Activated naive CD8-positive, alpha-beta T cell treated with anti-CD3 and anti-CD28 coated beads, Interleukin-2, amount 50 U/mL, for 24 hours (primary cell): ENCODE measurements at places on chromosomes 13 and 19.
A peak's percentile ranks its signal among the peaks of the same experiment; 100 is the strongest.

- H3K27ac ChIP-seq, result no peak overlapping the region
- peak overlapping the region; percentile 30 for H3K4me3 ChIP-seq
- H3K4me1 ChIP-seq, result peaks cover 29% of the 10 kb centered on the region
- no peaks in the 10 kb centered on the region for H3K27me3 ChIP-seq
- DNase-seq, result peak; percentile 80
- peaks cover 10% of the 10 kb centered on the region for H3K36me3 ChIP-seq
These were observed 2.0 kb upstream of the ARHGAP45 start for GRCh38 chr19:1064661-1065605.

DNA sequence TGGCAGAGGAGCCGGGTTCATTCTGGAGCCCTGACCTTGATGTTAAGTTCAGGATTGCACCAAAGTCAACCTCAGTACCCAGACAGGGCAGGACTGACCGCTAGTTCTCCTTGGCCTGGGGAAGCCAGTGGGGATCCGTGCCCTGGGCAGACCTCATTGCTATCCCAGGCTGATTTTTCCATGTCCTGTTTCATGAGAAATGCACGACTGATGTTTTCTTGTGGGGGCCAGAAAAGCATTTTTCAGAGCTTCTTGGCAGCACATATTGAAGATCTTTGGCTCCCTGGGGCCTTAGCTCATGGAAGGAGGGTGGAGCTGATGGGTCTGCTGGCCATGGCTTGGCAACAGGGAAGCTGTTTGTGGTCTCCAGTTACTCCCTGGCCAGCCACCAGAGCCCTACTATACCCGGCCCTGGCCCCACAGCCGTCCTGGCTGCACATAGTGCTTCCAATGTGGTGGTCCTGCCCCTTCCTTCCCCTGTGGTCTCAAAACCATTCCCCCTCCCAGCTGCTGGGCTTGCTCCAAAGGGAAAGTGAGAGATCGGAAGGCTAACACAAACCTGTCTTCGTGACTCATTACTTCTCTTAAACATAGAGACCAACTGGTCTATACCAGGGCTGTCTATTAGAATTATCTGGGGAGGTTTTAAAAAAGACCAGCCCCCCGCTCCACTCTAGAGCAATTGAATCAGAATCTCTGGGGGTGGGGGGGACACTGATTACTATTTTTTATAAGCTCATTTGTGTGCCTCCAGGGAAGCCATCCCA is 11.2 kb downstream of the IL17D start:
- H3K27me3 ChIP-seq, result peaks cover 4% of the 10 kb centered on the region
- no peak overlapping the region for H3K27ac ChIP-seq
- no peak for DNase-seq
- H3K4me3 ChIP-seq, result no peak overlapping the region
- no peaks in the 10 kb centered on the region for H3K36me3 ChIP-seq

GRCh38 chr13:29918845-29919244 is 68.4 kb upstream of the UBL3 start:
- no peak for DNase-seq
- no peak overlapping the region for H3K27ac ChIP-seq
- peaks cover 2% of the 10 kb centered on the region for H3K4me1 ChIP-seq
- H3K4me3 ChIP-seq, result no peak overlapping the region
- H3K27me3 ChIP-seq, result no peaks in the 10 kb centered on the region

- no peaks in the 10 kb centered on the region for H3K4me1 ChIP-seq
- H3K4me3 ChIP-seq, result no peak overlapping the region
- peaks cover 67% of the 10 kb centered on the region for H3K27me3 ChIP-seq
- no peaks in the 10 kb centered on the region for H3K36me3 ChIP-seq
- DNase-seq, result no peak
- H3K27ac ChIP-seq, result no peak overlapping the region
These were observed 3.5 kb upstream of the DOCK6 start for GRCh38 chr19:11265785-11266236.
